Thoracic aorta (tissue), 2 donors: ENCODE measurements at places on chromosomes 16 and 17. TPM values are rescaled to one million over a fixed set of nuclear protein-coding genes. Genes with fewer than 3 reads are reported as not detected.

Gene ABCA9
- total RNA-seq: 38.6 TPM

Gene HNF1B
- not detected for total RNA-seq

Gene CLEC19A
- total RNA-seq: not detected

Gene PRR29
- total RNA-seq: not detected

Gene TPSD1
- total RNA-seq: 3.1 TPM

Gene MFAP4
- total RNA-seq: 501 TPM
